ENCODE measurements at places on chromosomes 4 and X.

GRCh38 chr4:153570228-153570973 lies 104.2 kb downstream of the TMEM131L start:
- DNase-seq = no peak

GRCh38 chr4:16794816-16795445 lies 103.5 kb downstream of the LDB2 start:
- DNase-seq = peak; percentile 23

DNA sequence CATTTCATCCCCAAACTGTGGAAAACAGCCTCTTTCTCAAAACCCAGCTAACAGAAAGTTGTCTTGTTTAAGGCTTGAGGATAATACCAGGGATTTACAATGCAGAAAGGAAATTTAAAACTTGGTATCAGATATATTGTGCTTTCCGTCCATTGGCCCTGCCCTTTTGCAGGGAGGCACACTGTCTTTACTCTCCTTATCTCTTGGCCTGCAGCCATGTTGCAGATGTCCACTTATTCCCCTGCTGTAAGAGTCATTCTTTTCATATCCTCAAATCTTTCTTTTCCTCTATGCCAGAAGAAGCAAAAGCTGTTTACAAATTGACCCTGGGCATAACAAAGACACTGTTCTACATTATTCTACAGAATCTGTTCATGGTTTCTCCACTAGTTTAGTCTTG lies 75.6 kb upstream of the DYNLT3 start:
- no peak for DNase-seq

GRCh38 chrX:44705817-44706551 lies 137.8 kb upstream of the DUSP21 start:
- DNase-seq = no peak

GRCh38 chrX:135389243-135389642 lies 32.5 kb upstream of the SMIM10L2A start:
- DNase-seq = no peak

- DNase-seq = no peak
Observed at GRCh38 chr4:148044912-148045352, 313.0 kb downstream of the ARHGAP10 start.

All from CD4-positive, alpha-beta T cell treated with Interleukin-15 for 4 hours (primary cell).